ENCODE measurements at places on chromosomes 16 and 17.
A peak's percentile ranks its signal among the peaks of the same experiment; 100 is the strongest.

- DNase-seq, result no peak
Observed at GRCh38 chr17:2085648-2085949, 30.7 kb downstream of the HIC1 start.

DNA sequence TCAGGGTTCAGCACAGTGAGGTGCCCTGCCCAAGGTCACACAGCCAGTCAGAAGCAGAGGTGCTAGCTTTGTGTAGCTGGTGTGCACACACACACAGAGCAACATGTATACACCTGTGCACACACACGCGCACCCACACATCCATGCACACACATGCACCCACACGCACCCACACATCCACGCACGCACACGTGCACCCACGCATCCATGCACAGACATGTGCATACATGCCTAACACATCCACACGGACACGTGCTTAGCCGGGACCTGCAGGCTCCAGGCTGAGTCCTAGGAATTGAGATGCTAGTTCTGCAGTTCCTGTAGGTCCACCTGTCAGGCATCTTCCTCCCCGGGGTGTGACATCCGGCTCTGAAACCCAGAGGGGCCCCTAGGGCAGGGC, 13.0 kb upstream of the DPEP1 start:
- DNase-seq, result no peak

DNA sequence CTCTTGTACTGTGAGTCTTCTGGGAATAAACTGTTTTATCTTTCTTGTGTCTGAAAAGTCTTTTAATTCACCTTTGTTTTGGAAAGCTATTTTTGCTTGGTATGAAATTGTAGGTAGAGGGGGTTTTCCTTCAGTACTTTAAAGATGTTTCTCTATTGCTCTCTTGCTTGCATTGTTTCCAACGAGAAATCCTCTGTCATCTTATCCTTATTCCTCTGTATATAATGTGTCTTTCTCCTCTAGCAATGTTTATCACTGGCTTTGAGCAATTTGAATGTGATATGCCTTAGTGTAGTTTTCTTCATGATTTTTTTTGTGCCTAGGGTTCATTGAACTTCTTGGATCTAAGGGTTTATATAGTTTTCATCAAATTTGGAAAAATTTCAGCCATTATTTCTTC, 96.3 kb downstream of the CDK5R1 start:
- no peak for DNase-seq

DNA sequence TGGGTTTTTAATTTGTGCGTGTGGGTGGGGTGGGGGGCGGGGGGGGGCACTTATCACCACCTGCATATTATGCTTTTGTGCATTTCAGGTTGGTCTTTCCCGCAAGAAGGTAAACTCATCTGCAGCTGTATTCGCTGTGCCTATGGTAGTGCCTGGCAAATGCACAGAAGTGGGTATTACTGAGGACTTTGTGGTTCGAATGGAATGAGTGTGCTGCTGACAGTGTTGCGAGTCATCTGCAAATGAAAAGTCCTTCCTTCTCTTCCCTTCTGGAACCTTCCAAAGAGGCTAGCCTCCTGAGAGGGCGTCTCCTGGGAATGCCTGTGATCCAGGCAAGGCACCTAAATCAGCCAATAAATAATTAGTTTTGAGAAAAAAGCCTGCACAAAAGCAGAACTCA, 532.9 kb downstream of the MAF start:
- no peak for DNase-seq

GRCh38 chr16:2157480-2158261, 2.1 kb downstream of the TRAF7 start:
- no peak for DNase-seq

GRCh38 chr17:21129023-21129681, 2.4 kb downstream of the DHRS7B start:
- DNase-seq, result peak; percentile 11

DNA sequence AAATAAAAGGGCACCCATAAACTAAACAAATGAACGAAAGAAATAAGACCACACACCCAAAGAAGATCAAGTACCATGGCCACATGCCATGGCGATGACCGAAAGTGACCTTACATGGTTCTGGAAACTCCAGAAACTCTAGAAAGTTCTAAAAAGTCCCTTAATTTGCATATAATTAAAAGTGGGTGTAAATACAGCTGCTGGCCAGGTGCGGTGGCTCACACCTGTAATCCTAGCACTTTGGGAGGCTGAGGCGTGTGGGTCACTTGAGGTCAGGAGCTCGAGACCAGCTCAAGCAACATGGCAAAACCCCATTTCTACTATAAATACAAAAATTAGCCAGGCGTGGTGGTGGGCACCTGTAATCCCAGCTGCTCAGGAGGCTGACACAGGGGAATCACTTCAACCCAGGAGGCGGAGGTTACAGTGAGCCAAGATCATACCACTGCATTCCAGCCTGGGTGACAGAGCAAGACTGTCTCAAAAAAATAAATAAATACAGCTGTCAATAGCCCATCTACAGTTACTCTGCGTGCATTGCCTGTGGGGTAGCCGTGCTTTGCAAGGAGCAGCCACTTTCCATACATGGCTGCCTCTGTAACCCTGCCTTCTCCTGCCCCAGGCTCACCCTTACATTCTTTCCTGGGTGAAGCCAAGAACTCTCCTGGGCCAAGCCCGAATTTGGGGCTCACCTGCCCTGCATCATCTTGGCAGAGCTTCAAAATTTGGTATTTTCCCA, 7.2 kb upstream of the ZNF778 start:
- no peak for DNase-seq

DNA sequence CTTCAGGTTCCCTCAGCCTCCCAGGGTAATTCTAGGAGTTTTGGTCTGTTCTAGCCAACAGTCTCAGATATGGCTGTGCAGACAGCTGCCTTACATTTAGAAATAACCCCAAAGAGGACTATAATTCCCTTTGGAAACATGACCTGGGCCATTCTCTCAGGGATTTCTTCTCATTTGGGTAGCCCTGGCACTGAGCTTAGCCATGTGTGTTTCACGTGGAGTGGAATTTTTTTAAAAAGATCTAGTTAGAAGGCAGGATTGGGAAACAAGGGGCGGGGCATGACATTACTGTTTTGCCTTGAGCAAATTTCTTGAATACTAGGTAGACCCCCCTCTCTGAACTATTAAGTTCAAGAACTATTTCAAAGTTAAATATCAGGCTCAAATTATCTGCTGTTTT, 29.6 kb upstream of the MRC2 start:
- DNase-seq, result no peak

DNA sequence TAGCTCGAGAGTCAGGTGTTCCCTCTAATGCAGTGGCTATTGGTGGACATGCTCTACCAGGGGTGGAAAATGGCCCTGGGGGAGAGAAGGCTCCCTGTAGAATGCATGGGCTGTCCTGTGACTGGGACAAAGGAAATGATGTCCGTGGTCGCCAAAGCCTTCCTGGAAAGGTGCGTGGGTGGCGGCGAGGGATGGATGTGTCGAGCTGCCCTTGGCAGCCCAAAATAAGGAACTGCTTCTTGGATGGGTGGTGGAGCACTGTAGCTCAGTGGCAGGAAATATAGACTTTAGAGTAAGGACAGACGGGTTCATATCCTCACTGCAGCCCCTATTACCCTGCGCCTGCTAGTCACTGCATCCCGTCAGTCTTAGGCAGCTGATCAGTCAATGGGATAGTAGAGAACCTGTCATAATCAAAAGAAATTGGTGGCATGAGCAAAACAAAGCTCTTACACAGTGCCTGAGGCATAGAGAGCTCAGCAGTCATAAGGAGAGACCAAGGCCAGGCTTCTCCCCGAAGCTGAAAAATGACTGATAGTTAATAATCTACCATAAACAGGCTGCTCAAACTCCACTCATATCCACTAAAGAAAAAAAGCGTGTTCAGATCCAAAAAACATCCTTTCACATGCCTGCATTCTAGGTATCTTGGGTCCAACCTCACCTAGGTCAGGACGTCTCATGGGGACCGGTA, 123.5 kb upstream of the PLCG2 start:
- no peak for DNase-seq

DNA sequence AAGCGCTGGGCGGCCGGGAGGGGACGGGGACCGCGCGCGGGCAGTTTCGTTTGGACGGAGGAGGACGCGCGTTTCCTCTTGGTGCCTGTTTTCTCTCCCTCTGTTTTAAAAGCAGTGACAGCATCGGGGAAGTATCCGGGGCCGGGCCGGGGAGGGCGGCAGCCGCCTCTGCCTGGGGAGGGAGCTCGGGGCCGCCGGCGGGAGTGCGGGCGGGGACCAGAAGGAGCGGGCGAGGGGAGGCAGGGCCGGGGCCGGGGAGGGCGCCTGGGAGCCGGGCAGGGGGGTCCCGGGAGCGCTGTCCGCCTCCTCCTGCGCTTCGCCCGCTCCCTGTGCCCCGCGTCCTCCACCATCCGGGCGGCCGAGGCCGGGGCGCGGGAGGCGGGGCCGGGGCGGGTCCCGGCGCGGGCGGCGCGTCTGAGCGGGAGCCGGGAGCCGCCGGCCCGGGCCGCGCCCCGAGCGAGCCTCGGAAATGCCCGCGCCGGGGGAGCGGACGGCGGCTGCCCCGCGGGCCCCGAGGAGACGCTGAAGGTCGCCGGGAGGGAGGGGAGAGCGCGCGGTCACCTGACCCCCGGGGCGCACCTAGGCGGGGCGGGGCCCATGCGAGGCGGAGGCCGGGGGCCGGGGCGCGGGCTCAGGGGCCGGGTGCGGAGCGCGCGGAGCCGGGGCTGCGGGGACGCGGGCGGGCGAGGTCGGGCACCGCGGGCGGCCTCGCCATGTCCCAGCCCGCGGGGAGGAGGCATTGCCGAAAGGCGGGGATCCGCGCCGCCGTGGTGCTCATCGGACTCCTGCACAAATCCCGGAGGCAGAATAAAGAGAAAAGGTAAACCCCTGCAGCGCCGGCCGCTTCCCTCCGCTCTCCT, 57.3 kb downstream of the RAP1GAP2 start:
- DNase-seq, result peak; percentile 25

DNA sequence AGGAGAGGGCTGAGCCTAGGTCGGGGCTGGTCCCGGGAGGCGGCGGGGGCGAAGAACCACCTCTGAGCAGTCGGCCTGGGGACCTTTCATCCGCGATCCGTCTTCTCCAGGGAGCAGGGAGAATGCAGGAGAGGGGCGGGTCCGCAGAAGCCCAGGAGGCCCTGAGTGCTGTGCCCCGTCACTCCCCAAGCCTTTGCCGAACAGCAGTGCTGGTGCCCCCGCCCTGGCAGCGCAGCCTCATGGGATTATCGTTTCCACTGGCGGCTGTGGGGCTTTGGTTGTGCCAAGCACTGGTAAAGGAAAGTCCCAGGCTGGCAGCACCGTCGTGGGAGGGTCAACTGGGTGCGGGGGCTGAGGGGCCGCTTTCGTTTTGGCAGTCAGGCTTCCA, 631 bp downstream of the TBL3 start:
- DNase-seq, result no peak

DNA sequence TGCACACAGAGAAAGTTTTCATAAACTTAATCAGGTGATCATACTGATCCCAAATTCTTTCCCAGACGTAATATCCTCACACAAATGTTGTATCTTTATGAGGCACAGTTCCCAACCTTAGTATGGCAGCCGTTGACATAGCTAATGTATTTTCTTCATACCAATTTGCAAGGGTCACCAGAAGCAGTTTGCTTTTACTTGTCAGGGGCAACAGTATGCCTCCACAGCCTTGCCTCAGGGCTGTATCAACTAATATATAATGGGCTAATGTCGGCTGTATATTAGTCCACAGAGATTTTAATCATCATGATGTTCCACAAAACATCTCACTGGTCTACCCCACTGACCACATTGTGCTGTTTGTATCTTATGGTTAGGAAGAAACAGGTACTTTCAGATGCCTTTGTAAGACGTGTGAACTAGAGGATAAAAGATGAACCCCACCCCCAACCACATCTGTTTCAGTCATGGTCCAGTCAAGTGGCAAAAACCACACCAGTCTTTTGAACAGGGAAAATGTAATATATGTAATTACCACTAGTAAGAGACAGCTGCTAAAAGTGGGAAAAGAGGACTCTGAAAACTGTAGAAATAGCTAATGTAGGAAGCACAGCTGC, 55.2 kb downstream of the GAN start:
- DNase-seq, result no peak

DNA sequence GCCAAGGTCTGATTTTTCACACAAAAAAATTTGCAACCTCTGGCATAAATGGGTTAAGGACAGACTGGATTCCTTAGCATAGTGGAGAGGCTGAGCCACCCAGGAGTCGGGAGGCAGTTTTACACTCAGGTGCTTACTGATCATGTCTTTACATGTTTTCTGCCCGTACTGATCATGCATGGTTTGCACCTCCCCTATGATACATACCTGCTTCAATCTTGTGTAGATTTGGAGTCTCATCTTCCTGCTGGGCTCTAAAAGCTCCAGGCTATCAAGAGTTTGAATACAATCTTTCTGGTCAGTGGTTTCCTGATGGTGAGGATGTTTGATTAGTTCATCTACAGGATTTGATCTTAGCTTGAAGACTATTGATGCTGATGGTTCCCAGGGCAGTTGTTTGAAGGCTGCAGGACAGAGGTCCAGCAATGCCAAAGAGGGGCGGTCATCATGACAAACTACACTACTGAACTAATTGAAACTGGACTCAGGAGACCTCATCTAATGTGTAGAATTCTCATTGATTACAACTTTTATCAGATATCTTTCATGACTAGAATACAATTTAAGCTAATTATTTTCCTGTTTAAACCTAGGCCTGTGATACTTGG, 6.9 kb downstream of the C1QBP start:
- no peak for DNase-seq

DNA sequence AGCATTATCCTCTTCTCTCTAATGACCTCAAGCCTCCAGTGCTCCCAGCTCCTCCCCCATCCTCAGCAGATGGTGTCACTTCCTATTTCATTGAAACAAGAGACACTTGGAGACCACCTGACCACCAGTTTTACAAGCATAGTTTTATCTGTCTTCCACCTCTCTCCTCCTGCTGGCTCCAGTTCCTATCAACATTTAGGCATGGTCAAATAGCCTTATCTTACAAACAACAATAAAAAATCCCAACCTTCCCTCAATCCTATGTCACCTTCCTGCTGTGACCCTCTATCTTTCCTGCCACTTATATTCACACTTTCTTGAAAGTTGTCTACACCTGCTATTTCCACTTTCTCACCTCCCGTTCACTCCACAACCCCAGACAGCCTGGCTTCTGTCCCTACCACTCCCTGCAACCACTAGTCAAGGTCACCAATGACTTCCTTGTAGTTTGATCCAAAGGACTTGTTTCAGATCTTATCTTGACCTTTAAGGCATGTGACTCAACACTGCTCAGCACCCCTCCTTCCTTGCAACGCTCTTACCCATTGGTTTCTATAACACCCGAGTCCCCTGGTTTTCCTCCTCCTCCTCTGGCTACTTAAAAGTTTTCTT, 4.3 kb upstream of the NTN1 start:
- no peak for DNase-seq
